ENCODE measurements at places on chromosomes 11 and 22. TPM values are rescaled to one million over a fixed set of nuclear protein-coding genes. Genes with fewer than 3 reads are reported as not detected.

OR5B21 gene
- total RNA-seq: not detected

TRPC6 gene
- total RNA-seq: 0.07 TPM

DNA sequence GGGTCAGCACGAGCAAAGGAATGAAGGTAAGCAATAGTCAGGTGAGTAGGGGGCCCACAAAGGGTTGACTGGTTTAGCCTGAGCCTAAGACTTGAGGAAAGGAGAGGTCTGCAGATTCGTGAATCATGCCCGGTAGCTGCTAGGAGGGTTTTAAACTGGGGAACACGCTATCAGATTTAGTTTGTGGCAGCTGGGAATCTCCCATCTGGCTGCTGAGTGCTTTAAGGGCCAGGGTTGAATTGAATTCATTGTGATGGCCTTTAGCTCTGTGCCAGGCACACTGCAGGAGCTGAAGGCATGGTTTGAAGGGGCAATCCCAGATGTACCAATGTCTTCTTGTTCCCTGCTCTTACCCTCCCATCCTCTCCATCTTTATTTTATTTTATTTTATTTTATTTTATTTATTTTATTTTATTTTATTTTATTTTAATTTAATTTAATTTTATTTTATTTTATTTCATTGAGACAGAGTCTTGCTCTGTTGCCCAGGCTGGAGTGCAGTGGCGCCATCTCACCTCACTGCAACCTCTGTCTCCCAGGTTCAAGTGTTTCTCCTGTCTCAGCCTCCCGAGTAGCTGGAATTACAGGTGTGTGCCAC, 1.9 kb upstream of the NECTIN1 start:
- no peak for DNase-seq

DNA sequence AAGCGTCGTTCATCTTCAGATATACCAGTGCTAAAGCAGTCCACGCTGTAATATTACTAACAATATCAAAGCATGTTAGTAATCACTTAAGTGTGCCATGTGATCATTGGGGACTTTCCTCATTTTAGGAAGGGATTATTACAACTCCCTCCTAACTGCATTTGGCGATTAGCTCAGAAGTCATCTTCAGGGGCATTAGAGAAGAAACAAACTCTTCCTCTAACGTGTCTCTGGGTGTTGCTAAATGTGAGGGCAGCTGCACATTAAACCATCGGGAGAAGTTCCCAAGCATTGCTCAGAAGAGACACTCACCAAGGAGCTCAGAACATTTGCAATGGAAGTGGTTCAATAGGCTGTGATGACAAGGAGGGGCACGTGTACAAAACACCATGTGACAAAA, 17.2 kb downstream of the TESMIN start:
- no peak for DNase-seq

DNA sequence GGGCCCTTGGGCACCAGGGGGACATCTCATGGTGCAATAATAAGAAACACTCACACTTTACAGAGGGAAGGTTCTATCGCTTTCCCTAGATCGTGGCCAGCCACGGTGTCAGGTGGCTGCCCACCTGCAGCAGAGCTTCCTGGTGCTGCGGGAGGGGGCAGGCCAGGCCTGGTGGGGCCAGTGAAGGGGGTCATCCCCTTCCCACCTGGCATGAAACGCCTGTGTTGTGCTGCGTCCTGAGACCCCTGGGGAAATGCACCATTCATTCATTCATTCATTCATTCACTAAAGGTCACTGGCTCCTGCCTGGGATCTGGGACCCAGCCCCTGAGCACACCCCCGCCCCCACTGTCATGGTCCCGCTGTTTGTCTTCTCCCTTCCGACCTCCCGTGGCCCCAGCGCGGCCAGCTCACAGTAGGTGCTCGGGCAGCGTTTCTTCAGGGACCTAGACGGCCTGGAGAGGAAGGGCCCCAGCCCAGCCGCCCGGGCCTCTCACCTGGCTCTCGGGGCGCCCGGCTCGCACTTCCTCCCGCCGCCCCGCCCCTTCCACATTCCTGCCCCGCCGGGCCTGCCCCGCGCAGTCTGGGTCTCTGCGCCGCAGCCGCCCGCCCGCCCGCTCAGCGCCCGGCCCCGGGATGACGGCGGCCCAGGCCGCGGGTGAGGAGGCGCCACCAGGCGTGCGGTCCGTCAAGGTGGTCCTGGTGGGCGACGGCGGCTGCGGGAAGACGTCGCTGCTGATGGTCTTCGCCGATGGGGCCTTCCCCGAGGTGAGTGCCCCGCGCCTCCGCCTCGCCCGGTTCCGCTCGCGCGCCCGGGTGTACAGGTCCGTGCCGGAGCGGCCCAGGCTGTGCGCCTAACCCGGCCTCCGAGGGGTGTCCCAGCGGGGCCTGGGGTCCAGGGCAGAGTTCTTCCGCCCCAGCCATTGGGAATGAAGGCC, at the start of gene RHOD:
Gene RHOD (plus strand): TSS at position 581 of the 938 bp plus-strand sequence. CDS start 56 bp downstream, at position 637.
- DNase-seq: no peak

GRCh38 chr11:45554230-45554967, 111.0 kb downstream of the CHST1 start:
- DNase-seq: no peak

Data from astrocyte (in vitro differentiated cells and primary cell).